ENCODE measurements at places on chromosomes 6 and 20.
A peak's percentile ranks its signal among the peaks of the same experiment; 100 is the strongest.

DNA sequence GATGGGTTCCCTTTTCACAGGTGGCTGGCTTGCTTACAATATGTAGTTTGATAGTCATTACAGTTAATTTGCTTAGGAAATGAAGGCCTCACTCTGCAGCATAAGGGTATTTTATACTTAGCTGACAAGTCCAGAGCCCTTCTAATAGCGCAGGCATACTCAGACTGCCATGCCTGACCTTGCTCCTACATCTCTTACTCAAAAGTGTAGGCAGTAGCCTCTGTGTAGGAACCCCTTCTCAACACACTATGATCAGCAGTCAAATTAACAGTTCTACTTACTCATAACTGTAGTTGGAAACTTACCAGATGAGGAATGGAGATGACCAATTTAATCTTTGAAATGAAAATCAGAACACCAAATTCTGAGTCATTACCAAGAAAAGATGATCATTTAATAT, 373.5 kb downstream of the TBC1D32 start:
- DNase-seq = no peak

GRCh38 chr20:41413169-41413568, 46.6 kb upstream of the EMILIN3 start:
- no peak for DNase-seq

DNA sequence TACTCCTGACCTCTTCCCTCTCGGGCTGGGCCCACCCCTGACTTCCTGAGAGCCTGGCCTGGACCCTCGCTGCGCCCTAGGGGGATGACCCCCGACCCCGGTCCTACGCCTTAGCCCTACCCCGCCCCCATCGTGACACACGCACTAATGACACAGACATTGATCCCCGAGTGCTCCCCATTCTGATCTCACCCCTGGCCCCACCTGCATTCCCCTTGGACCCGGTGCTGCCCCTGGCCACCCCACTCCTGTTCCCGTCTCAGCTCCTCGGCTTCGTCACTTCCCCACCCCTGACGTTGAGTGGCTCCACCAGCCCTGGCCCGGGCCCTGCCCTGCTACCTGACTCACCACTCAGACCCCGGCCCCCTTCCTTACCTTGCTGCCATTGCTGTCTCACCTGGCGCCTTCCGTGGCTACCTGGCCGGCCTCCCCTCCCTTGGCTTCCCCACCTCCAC, 12.1 kb downstream of the RBCK1 start:
- no peak for DNase-seq

DNA sequence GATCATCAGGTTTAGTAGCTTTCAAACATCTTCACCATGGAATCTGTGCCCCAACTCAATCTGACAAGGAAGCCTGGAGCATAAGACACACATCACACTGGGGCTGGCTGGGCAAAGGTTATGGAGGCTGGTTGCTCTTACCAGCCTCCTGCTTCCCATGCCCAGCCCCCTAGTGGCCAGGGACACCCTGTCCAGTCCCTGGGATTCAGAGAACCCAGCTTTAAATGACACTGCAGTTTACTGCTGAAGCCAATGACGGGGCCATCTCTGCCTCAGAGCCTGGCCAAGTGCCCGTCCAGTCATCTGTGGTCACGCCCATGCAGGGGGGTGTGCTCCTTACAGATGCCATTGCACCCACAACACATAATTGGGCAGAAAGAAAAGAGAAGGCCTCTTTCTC, 272.9 kb downstream of the SMOC2 start:
- peak; percentile 7 for DNase-seq

DNA sequence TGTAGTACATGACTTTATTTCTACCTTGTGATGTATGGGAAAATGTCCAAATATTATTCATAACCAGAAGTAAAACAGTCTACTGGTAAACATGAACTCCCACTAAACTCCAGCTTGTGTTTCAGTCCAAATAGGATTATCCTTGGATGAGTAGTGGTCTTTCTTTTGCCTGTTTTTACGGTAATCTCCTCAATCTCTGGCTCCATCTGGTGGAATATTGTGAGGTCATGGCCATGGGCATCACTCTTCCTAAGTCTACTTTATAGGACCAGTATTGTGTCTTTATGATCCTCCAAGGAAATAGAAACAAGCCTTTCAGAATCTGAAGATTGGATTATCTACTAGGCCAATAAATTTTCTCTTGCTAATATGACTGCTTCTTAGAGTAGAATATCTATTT, 505.0 kb downstream of the BMP2 start:
- DNase-seq = no peak

DNA sequence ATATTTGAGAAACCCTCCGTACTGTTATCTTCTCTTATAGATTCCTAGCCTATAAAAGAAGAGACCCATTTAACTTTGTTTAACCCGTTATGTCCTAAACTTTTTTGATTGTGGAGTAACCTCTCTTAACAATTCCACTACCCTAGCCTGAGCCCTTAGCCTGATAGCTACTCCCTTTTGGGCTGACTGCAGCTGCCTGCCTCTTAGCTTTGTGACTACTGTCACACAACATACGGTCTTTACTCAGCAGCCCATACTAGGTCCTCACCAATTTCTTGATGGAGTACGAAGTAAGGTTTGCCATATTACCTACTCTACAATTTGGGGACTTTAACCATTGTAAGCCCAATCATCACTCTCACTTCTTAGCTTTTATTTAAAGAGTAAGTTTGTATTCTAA, 72.7 kb downstream of the QRSL1 start:
- no peak for DNase-seq

DNA sequence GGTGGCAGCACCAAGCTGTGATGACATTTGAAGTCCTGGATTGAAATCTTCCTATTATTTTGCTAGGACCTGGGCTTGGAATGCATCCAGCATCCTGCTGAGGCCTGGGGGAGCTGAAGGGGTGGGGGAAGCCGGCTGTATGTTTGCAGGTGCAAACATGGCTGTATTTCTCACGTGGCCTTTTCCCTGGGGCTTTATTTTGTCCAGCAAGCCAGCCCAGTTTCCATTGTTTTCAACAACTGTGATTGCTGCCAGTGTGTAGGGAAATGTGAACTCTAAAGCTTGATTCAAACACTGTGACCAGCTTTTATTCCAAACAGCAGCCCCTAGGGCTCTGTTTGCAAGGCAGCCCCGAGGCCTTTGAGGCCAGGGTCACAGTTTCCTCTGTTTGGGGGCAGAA, 683.0 kb downstream of the DHX35 start:
- peak; percentile 28 for DNase-seq

DNA sequence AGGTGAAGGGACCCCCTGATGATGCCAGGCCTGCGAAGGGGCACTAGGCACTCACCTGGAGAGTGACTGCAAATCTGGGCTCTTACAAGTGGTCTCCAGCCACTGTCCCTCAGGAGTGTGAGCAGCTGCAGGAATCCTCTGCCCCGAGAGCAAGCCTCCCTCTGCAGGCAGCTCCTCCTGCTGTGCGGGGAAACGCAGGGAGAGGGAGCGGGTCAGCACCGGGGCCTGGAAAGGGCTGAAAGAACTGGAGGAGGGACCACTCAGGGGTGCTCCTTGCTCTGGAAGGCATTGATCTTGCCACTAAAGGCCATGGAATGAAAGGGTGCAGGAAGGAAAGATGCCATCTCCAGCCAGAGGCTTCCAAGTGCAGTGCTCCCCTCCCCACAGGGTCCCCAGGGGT, 168.0 kb downstream of the CDH4 start:
- DNase-seq = no peak

DNA sequence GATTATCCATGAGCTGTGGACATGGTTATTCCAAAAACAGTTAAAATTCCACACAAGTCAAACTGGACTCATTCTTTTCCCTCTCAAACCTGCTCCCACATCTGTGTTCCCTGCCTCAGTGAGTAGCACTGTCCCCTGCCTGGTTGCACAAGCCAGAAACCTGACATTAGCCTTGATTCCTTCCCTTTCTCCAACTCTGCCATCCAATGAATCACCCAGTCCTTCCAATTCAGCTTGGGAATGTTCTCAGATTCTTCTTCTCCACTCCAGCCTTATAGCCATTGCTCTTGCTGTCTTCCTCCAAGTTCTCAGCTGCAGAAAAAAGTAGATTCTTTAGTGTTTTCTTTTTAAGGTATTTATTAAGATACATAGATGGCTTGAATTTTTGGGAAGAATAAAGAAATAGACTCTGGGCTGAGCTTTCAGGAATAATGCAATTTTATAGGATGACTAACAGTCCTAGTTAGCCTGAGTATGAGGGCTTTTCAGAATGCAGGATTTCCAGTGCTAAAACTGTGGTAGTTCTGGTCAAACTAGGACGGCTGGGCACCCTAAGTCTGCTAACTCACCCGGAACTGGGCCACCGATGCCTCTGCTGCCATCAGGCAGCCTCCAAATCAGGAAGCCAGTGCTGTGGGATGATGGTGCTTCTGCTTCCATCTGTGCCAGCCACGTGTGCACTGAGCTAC, 18.2 kb upstream of the SASH1 start:
- no peak for DNase-seq

GRCh38 chr6:69286331-69286730, 510.5 kb downstream of the LMBRD1 start:
- DNase-seq = no peak

All from neural crest cell (in vitro differentiated cells).